Right atrium auricular region (tissue), 2 donors: ENCODE measurements at places on chromosomes 1 and 21. TPM values are rescaled to one million over a fixed set of nuclear protein-coding genes. Genes with fewer than 3 reads are reported as not detected.

DNA sequence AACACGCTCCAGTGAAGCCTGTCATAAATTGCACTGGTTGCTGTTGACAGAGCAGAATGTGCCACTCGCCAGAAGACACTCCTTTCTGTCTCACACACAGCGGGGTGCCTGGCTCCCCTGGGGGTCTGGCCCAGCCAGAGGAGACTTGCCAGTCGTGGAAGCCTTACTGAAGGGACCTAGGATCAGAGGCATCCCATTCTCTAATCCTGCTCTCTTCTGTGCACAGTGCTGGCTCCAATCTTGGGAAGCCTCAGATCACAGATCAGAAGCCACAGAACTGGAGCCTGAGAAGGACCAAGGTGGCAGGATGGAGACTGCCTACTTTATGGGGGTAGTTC lies 1.4 kb downstream of the SLC9A1 start:
- no peak for DNase-seq

GRCh38 chr1:180234369-180235076 lies 4.5 kb downstream of the LHX4 start:
- no peak for DNase-seq

Gene SMCP
- total RNA-seq, result not detected

GRCh38 chr1:8409606-8410005 lies 91.7 kb downstream of the SLC45A1 start:
- no peak for DNase-seq

Gene C1orf185
- not detected for total RNA-seq

GRCh38 chr1:202756391-202756790 lies 46.1 kb upstream of the SYT2 start:
- no peak for DNase-seq

GRCh38 chr1:5660141-5660935 lies 331.9 kb downstream of the NPHP4 start:
- peak; percentile 66 for DNase-seq

DNA sequence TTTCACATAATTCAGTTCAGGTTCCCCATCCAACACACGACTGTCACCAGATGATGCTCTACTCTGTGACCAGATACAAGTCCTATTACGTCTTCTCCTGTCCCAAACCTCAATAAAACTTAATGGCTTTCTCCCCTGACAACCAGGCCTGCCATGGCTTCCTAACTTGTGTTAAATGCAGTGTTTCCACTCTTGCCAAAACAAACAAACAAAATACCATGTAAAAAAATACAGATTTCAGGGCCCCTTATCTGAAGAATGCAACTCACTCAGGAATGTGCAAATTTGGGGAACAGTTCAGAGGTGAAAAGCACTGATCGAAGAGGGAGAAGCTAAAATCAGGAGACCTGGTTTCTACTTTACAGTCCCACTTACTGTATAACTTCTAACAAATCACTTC lies 863 bp upstream of the NUF2 start:
- DNase-seq, result no peak

Gene CFAP57
- total RNA-seq, result not detected
